ENCODE measurements at places on chromosomes 6 and 20.

GRCh38 chr6:72559067-72559466, 62.8 kb upstream of the KCNQ5 start:
- no peak for DNase-seq

- DNase-seq = no peak
These were observed 255.3 kb downstream of the EPM2A start for GRCh38 chr6:145480024-145480423.

GRCh38 chr6:119182875-119183274, 104.4 kb upstream of the FAM184A start:
- no peak for DNase-seq

- no peak for DNase-seq
These were observed 15.9 kb upstream of the PCK1 start for GRCh38 chr20:57544838-57545564.
